Activated T-cell treated with anti-CD3 and anti-CD28 coated beads, Interleukin-2, amount 50 U/mL, for 4 hours (primary cell): ENCODE measurements at places on chromosomes 4 and X. TPM values are rescaled to one million over a fixed set of nuclear protein-coding genes. Genes with fewer than 3 reads are reported as not detected.
A peak's percentile ranks its signal among the peaks of the same experiment; 100 is the strongest.

ABCG2 gene
- total RNA-seq: 0.49 TPM

CCDC158 gene
- total RNA-seq: not detected

MND1 gene
- total RNA-seq: 6.9 TPM

SASH3 gene
- total RNA-seq: 108 TPM

SOWAHD gene
- 0.14 TPM for total RNA-seq

SH3RF1 gene
- total RNA-seq: 1.2 TPM

ARSJ gene
- total RNA-seq: 0.13 TPM

GBA3 gene
- not detected for total RNA-seq

DIPK2B gene
- total RNA-seq: 0.08 TPM

GPRIN3 gene
- 7.4 TPM for total RNA-seq

FRG2 gene
- not detected for total RNA-seq

DNA sequence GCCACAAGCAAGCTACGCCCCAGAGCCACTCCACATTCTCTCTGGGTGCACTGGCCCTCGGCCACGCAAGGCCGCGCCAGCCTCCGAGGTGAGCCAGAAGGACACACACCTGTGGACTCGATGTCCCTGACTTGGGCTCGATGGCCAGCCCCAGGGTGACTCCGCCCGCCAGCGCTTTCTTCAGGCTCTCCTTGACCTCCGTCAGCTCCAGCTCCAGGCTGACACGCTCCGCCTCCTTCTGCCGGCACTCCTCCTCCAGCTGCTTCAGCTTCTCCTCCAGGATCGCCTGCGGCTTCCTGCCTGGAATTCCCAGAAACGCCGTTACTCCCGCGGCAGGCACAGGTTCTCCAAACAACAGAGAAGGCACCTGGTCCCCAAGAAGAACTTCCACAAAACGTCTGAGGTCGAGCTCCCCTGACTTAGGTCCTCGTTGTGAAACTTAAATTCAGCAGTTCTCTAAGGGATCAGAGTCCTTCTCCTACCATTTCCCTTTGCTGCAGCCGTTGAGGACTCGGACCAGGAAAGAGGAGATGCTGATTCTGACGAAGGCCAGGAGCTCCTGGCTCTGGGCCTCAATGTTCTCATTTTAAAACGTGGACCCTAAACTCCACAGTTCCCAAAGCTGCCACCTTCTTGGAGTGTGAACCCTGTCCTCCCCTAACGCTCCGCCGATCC, 166.8 kb downstream of the AFAP1 start:
- DNase-seq: no peak

- DNase-seq: no peak
These were observed 11.6 kb upstream of the CTBP1 start for GRCh38 chr4:1260418-1261106.

- DNase-seq: no peak
These were observed 341.1 kb downstream of the GBA3 start for GRCh38 chr4:23033796-23034195.

DNA sequence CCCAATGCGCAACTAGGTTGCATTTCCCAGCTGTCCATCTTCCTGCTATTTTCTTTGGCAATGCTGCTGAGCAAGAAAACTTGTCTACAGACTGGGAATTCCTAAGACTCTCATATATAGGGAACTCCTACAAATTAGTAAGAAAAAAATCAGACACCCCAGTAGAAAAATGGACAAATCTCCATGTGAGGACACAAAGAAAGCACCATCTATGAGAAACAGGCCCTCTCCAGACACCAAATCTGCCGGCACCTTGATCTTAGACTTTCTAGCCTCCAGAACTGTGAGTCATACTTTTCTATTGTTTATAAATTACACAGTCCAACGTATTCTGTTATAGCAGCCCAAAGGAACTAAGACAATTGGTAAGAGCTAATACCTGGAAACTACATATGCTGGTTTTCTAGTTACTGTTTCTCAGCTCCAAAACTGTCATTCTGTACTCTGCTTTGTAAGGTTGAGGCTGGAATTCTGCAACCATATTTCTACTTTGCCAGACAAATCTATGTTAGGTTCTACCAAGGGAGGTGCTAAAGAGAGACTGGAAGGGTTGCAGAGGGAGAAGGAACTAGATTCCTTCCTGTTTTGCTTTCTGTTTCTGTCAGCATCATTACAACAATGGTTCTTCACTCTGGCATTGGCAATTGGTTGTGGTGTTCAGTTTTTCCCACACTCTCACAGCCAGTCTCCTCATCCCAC, 35.7 kb upstream of the FAM241A start:
- no peak for DNase-seq

- DNase-seq: no peak
These were observed 331.6 kb downstream of the UNC5C start for GRCh38 chr4:95217197-95217596.

GRCh38 chrX:154805696-154806091, 409 bp upstream of the MPP1 start:
- DNase-seq: no peak

GRCh38 chrX:106917830-106918500, 2.2 kb upstream of the CLDN2 start:
- no peak for DNase-seq

DNA sequence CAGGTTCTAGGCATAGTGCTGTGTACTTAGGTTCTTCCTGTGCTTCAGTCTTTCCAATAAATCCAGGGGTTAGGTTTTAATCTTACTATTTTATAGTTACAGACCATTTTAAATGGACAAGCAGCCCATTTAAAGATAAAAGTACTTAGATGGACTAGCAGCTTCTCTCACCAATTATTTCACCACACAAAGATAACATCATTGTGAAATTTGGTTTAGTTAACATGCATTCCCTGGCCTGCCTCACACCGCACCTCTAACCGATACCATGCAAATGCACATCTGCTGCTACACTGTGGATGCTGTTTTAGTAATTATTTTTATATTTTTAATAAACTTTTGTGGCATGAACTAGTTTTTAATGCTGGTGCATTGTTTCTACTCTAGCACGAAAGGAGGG, 252.6 kb downstream of the RAPGEF2 start:
- DNase-seq: no peak

GRCh38 chr4:119707336-119707735, 78.7 kb upstream of the PDE5A start:
- no peak for DNase-seq

DNA sequence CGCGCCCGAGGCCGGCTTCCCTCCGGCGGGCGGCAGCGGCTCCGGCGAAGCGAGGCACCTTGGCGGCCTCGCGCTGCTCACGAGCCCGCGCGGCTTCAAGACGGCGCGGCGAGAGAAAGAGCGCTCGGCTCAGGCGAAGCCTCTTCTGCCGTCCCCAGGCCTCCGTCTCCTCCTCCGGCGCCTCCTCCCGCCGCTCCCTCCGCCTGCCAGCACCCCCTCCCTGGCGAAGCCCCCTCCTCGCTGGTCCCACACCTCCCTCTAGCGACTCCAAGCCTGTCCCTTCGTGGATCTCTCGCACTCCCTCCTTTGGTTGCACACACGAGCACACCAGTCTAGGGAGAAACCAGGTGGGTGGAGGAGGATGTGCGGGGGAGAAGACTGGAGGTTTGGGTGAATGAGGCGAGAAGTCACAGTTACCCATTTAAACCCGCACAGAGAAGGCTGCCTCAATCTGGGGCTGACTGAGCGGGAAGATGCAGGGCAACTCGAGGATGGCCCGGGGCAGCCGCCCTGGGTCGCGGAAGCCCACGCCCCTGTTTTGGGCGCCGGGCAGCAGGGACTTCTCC, at the start of gene CAMK2D:
Gene CAMK2D, minus strand, starts transcription at position 119 of the 566 bp plus-strand sequence. CDS start 670 bp downstream, outside the sequence.
- DNase-seq: peak; percentile 88

GRCh38 chr4:123832173-123833026, 435.8 kb downstream of the SPRY1 start:
- no peak for DNase-seq

GRCh38 chr4:166414431-166414830, 541.4 kb downstream of the TLL1 start:
- DNase-seq: no peak

DNA sequence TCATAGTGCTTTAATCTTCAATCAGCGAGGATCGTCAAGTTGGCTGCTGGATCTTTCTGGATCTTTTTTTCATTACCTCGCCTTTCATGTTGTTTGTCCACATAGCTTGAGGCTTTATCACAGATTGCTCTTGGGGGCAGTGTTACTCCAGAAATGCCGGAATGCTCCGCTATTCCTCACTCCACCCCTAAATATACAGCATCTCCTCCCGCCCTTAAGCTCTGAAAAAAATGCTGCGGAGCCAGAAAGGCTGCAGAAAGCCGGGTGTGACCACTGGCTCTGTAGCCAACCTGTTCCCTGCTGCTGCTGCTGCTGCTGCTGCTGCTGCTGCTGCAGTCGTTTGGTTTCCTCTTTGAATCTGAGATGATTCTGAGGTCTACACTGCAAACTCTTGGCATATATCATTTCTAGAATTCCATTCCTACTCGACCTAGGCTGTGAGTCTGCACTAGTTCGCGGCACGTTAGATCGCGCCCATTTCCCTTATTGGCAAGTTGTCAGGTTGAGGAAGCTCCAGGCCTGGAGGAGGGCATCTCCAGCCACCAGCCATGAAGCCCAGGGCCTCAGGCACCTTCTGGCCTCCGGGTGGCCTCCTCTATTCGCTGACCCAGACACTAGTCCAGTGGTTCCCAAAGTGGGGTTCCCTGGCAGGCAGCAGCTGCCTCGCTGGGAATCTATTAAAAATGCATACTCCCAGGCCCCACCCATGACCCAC, 34.2 kb downstream of the WDR13 start:
- peak; percentile 46 for DNase-seq

DNA sequence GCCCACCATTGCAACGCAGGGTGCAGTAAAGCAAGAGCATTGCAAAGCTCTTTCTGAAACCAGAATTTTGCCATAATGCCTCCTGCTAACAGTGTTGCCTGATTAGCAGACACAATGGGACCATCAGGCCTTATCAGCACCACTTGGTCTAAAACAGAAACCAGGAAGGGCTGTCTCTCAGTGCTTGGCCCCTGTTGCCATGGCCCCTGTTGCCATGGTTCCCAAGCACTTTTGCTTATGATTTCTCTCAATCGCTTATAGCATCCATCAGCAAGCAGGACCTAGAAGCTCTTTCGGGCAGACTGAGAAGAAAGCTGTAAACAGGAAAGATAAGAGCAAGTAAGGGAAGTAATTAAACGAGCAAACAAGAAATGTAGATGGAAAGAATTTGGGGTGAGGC, 36.8 kb downstream of the RTL5 start:
- DNase-seq: peak; percentile 35

GRCh38 chrX:9355739-9356138, 109.1 kb upstream of the TBL1X start:
- DNase-seq: no peak
